Activated naive CD8-positive, alpha-beta T cell treated with anti-CD3 and anti-CD28 coated beads for 36 hours (primary cell): ENCODE measurements at places on chromosomes 3 and 15.

- no peak for DNase-seq
- H3K4me1 ChIP-seq: no peaks in the 10 kb centered on the region
- H3K36me3 ChIP-seq: peaks cover 29% of the 10 kb centered on the region
- H3K4me3 ChIP-seq: no peak overlapping the region
- H3K27me3 ChIP-seq: no peaks in the 10 kb centered on the region
Measured at GRCh38 chr3:113485161-113485609, 29.8 kb downstream of the SPICE1 start.

- no peak overlapping the region for H3K27ac ChIP-seq
- no peaks in the 10 kb centered on the region for H3K4me1 ChIP-seq
- H3K36me3 ChIP-seq: peaks cover 1% of the 10 kb centered on the region
- no peaks in the 10 kb centered on the region for H3K27me3 ChIP-seq
Measured at GRCh38 chr3:38108649-38109579, 28.0 kb downstream of the ACAA1 start.

GRCh38 chr15:90708516-90708915 lies 8.6 kb upstream of the BLM start:
- H3K36me3 ChIP-seq: peaks cover 2% of the 10 kb centered on the region
- H3K4me1 ChIP-seq: peaks cover 14% of the 10 kb centered on the region
- no peak overlapping the region for H3K4me3 ChIP-seq
- H3K27ac ChIP-seq: no peak overlapping the region
- DNase-seq: no peak
- H3K27me3 ChIP-seq: no peaks in the 10 kb centered on the region

GRCh38 chr3:179563271-179563783 lies 601 bp downstream of the ACTL6A start:
- DNase-seq: peak; percentile 80
- peaks cover 26% of the 10 kb centered on the region for H3K4me1 ChIP-seq
- H3K4me3 ChIP-seq: peak overlapping the region; percentile 96
- H3K36me3 ChIP-seq: peaks cover 8% of the 10 kb centered on the region
- peaks cover 21% of the 10 kb centered on the region for H3K27me3 ChIP-seq

GRCh38 chr15:29665444-29666003 lies 156.7 kb downstream of the TJP1 start:
- H3K4me1 ChIP-seq: no peaks in the 10 kb centered on the region
- H3K4me3 ChIP-seq: no peak overlapping the region
- H3K36me3 ChIP-seq: no peaks in the 10 kb centered on the region
- no peak overlapping the region for H3K27ac ChIP-seq

DNA sequence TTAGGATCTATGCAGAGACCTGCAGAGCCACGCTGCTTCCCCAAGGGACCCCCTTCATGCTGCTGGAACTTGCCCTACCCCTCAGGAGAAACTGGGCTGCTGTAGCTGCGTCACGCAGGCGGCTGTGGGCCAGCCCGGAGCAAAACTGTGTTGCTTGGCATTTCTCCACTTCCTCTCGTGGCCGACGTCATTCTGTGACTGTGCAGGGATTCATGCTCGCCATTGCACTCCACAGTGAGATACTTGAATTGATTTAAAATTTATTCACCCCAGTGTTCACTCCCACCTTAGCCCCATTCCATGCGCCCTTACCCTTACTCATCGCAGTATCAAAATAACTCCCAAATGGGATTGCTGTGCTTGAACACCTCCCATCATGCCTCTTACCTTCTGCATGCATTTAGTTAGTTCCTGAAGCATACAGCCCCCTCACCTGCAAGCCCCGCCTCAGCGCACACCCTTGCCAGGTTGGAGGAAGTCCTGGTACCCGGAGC lies 45.7 kb downstream of the TMEM44 start:
- H3K36me3 ChIP-seq: peaks cover 29% of the 10 kb centered on the region
- no peak for DNase-seq
- peaks cover 12% of the 10 kb centered on the region for H3K4me1 ChIP-seq
- H3K27me3 ChIP-seq: no peaks in the 10 kb centered on the region
- H3K27ac ChIP-seq: no peak overlapping the region

DNA sequence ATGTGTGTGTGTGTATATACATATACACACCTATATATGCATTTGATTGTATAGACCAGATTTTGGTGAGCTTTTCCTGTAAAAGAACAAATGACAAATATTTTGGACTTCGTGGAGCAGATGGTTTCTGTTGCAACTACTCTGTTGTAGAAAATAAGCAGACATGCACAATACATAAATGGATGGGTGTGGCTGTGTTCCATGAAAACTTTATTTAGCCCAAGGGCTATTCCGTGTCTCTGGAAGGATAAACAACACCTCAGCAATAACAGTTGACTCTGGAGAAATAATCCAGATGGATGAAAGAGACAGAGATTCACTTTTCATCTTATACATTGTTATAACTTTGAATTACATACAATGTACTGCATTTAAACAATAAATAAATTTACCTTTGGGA lies 441.4 kb downstream of the CNTN3 start:
- H3K4me3 ChIP-seq: no peak overlapping the region
- no peak for DNase-seq
- H3K36me3 ChIP-seq: no peaks in the 10 kb centered on the region
- H3K27ac ChIP-seq: no peak overlapping the region
- H3K4me1 ChIP-seq: no peaks in the 10 kb centered on the region

GRCh38 chr3:71726146-71726545 lies 944 bp upstream of the EIF4E3 start:
- DNase-seq: peak; percentile 38
- H3K27ac ChIP-seq: peak overlapping the region; percentile 98
- H3K36me3 ChIP-seq: peaks cover 11% of the 10 kb centered on the region
- no peaks in the 10 kb centered on the region for H3K27me3 ChIP-seq

DNA sequence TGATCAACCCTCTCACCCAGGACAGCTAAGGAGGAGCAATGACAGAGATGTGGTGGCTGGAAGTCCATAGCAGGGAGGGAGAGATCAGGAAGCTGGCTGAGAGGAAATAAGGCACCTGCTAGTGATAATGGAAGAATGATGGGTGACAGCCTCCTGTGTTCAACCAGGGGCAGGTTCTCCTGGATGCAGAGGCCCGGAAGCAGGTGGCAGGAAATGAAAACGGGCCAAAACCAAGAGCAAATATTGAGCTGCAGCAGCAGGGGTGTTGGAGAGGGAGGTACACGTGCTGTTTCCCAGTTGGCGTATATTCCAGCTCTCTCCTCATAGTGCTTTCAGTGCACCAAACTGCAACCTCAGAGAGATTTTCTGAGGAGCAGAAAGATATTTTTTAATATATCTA lies 213.4 kb upstream of the TBL1XR1 start:
- no peaks in the 10 kb centered on the region for H3K36me3 ChIP-seq

DNA sequence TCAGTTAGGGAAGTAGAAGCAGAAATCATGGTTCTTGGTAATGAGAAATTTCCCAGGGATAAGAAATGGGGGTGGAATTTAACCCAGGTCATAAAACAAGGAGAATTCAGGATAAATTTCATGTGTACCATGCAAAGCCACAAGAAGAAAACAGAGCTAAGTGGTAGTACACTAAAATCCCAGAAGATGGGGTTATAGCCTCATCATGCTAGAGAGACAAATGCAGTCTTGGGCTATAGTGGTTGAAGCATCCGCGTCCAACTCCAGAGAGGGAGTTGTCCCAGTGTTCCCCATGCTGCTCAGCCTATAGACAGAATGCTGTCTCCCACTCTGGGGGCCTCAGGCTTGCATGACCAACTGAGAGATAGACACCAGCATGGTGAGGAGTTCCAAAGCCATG lies 36.2 kb upstream of the CLRN1 start:
- H3K4me3 ChIP-seq: no peak overlapping the region
- no peak overlapping the region for H3K27ac ChIP-seq
- H3K36me3 ChIP-seq: no peaks in the 10 kb centered on the region
- no peak for DNase-seq
- H3K4me1 ChIP-seq: no peaks in the 10 kb centered on the region
- H3K27me3 ChIP-seq: peaks cover 4% of the 10 kb centered on the region

DNA sequence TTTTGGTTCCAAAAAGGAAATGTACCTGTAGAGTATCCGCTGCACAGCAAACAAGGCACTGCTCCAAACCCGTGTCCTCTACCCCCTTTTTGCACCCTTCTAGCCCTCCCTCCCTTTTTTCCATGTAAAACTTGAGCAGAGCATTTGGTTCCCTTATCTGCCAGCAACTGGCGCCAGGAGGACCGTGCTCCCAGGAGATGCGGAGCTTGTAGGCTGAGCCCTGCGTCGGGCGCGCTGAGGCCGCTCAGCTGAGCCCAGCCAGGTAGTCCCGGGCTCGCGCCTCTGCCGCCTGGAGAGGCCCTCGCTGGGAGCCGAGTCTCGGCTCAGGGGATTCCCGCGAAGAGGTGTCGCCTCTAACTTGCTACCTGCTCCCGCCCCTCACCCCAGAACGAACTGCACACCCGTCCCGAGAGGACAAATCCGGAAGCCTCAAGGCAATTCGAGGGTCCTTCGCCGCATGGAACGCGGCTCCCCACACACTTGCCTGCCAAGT lies 575 bp downstream of the TRPM7 start:
- peak overlapping the region; percentile 100 for H3K27ac ChIP-seq
- no peaks in the 10 kb centered on the region for H3K27me3 ChIP-seq
- H3K4me3 ChIP-seq: peak overlapping the region; percentile 99
- H3K36me3 ChIP-seq: peaks cover 43% of the 10 kb centered on the region

DNA sequence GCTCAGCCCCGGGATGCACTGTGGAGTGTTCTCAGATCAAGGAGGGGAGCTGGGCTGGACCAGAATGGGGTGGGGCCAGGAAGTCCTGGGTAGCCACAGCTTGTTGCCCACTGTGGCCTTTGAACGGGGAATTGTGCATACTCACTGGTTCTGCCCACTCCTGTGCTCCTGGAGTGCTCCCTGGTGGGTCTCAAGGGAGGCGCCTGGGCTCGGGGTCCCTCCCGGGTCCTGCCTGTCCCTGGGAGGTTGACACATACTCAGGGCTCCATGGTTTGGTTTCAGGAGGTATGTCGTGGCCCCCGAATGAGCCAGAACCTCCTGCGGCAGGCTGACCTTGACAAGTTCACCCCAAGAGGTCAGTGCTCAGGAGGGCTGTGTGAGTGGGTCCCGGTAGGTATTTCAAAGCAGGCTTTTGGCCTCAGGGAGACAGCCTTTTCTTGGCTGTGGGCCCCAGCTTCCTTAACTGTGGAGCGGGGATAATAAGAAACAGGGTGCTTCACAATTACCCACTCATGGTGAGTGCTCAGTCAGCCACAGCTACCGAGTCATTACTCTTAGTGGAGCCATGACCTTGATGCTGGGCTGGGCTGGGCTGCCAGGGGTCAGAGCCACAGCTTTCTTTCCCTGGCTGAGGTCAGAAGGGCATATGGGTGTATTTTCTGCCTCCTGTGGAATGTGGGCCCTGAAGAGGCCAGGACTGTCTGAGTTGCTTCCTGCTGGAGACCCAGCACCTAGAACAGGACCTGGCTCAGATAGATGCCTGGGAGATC lies 7.6 kb downstream of the DNAH1 start:
- no peak for DNase-seq
- H3K27ac ChIP-seq: no peak overlapping the region
- no peaks in the 10 kb centered on the region for H3K36me3 ChIP-seq
- H3K4me1 ChIP-seq: no peaks in the 10 kb centered on the region
- H3K27me3 ChIP-seq: no peaks in the 10 kb centered on the region

GRCh38 chr3:178289544-178290160 lies 246.6 kb upstream of the KCNMB2 start:
- H3K27me3 ChIP-seq: no peaks in the 10 kb centered on the region
- DNase-seq: no peak
- H3K4me1 ChIP-seq: no peaks in the 10 kb centered on the region
- no peak overlapping the region for H3K4me3 ChIP-seq

GRCh38 chr3:193330555-193331204 lies 47.9 kb downstream of the ATP13A5 start:
- no peaks in the 10 kb centered on the region for H3K4me1 ChIP-seq
- H3K36me3 ChIP-seq: no peaks in the 10 kb centered on the region
- H3K4me3 ChIP-seq: no peak overlapping the region
- no peak overlapping the region for H3K27ac ChIP-seq

DNA sequence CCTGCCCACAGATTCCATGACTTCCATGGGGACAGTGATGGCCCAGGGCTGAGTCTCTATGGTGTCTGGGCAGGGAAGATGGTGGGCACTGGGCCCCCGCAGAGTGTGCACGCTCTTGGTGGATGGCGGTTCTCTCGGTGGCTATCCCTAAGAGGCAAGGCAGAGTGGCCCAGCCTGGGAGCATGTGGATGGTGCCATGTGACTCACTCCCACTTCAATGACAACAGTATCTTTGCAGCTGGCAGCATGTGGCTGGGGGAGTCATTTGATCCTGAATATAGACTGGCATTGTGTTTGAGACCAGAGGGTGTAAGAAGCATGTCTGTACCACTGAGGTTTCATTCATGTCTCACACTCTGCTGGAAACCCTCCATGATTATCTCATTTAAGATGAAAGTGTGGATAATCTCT lies 101.2 kb downstream of the CORO2B start:
- no peaks in the 10 kb centered on the region for H3K27me3 ChIP-seq
- no peaks in the 10 kb centered on the region for H3K36me3 ChIP-seq
- no peak for DNase-seq
- no peak overlapping the region for H3K27ac ChIP-seq
- peaks cover 2% of the 10 kb centered on the region for H3K4me1 ChIP-seq

DNA sequence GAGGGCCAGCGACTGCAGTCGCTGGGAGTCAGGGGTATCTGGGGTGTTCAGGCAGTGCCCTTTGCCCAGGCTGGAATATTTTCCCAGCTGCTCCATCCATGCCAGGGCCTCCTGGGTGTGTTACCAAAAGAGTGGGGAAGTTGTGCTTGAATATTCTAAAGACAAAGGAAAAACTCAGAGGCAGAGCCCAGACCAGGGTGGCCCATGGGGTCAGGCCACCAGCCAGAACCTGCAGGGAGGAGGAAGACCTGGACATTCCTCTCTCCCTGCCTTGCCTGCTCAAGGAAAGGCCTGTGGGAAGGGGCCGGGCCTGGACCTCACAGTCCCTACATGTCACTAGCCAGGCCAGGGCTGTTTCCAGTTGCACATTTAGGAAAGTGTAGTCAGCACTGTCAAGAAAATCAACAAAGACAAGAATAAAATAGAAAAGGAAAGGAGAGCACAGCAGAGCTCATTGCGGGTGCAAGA lies 16.0 kb upstream of the KLF15 start:
- H3K27ac ChIP-seq: no peak overlapping the region
- no peaks in the 10 kb centered on the region for H3K27me3 ChIP-seq
- no peak for DNase-seq
- H3K4me1 ChIP-seq: no peaks in the 10 kb centered on the region
- H3K4me3 ChIP-seq: no peak overlapping the region
- no peaks in the 10 kb centered on the region for H3K36me3 ChIP-seq

GRCh38 chr15:85063522-85064079 lies 81.9 kb downstream of the PDE8A start:
- no peak overlapping the region for H3K27ac ChIP-seq
- no peak for DNase-seq
- H3K4me3 ChIP-seq: no peak overlapping the region
